ENCODE measurements at places on chromosomes 1 and 21.

DNA sequence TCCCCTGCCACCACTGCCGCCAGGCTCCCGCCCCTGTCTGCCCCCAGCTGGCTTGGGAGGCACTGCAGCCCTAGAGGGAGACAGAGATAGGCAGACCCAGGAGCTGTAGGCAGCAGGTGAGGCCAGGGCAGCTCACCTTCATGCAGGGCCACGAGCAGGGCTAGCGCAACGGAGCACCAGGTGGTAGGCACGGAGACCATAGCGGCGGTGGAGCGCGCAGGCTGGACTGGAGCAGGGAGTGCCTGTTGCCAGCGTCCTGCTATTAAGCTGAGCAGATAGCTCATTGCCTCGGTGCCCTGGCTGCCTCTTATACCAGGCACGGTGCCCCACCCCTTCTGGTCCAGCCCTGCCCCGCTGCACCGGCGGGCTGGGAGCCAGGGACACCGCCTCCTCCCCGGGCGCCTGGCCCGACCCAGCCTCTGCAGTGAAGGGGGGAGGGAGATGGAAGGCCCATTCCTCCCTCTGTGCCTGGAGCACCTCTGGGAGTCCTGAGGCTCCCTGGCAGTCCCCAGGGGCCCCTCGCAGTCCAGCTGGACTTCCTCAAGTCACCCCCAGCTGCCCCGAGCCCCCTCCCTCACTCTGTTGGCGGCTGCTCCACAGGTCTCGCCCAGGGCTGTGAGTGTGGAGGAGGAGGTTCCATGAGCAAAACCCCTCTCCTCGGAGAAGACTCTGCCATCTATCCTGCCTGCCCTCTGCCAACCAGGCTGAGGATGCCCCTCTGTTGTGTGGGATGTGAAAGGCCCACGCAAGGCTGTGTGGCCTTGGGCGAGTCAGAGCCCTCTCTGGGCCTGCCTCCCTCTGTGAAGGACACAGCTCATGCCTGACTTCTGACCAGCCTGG, at the start of gene EDN2:
EDN2 (minus strand) TSS at position 282 of the 840 bp plus-strand sequence; CDS start at position 200, 82 bp downstream.
- peak; percentile 82 for DNase-seq

DNA sequence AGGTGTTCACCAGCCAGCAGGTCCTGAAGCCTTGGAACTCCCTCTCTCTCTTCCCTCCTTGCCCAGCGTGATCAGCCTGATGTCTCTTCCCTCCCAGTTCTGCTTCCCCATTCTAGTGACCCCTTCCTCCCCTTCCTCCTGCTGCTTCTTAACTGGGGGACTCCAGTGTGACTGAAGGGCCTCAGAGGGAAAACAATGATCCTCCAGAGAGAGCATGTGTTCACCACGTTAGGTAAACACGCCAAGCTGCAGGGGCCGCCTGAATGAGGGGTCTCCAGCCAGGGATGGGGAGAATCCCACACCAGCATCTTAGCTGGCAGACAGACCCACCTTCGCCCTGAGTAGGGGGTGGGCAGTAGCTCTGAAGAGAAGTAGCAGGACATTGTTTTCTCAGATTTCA, 124.8 kb downstream of the TMEM53 start:
- DNase-seq: no peak

DNA sequence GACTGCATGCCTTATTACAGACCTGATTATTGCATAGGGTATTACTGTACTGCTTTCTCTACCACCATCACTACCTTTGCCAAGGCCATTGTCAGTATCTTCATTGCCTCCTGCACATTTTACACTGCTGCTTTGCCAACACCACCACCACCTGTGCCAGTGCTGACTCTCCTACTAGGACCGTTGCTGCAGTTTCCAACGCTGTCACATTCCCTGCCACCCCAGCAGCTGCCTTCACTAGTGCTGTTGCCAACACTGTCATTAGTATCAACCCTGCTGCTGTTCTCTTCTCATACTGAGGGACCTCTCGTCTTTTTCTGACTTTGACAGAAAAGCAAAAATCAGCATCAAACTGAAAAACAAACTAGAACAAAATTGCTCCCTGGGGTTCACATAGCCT, 394.9 kb upstream of the B3GALT2 start:
- no peak for DNase-seq

DNA sequence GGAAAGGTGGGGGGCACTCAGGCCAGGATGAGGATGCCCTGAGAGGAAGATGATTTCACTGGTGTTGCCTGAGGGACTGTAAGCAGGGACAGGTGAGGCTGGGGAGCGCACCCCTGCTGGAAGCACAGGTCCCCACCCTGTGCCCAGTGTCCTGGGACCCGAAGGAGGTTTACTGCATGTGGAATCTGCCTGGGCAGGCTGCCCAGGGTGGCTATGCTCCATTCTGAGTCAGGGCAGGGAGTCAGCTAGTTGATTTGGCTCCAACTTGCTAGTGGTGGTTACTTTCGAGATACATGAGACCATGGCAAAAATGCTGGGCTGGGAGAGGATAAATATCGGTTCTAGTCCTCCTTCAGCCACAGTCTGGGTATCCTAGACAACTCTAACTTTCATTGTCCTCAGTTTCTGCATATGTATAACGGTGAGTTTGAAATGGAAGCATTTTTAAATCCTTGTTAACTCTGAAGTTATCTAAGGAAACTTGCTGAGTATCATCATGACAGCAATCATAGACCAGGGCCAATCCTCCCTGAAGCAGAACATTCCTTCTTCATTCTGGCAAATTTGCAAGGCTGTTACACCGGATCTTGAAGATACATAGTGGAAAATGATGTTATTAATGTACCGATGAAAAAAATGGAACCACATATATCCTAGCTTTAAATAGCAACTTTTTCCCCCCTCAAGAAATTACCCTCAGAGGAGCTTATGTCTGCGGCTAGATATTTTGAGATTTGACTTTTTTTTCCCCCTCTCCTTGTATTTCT, 7.7 kb downstream of the TLR5 start:
- DNase-seq: no peak

DNA sequence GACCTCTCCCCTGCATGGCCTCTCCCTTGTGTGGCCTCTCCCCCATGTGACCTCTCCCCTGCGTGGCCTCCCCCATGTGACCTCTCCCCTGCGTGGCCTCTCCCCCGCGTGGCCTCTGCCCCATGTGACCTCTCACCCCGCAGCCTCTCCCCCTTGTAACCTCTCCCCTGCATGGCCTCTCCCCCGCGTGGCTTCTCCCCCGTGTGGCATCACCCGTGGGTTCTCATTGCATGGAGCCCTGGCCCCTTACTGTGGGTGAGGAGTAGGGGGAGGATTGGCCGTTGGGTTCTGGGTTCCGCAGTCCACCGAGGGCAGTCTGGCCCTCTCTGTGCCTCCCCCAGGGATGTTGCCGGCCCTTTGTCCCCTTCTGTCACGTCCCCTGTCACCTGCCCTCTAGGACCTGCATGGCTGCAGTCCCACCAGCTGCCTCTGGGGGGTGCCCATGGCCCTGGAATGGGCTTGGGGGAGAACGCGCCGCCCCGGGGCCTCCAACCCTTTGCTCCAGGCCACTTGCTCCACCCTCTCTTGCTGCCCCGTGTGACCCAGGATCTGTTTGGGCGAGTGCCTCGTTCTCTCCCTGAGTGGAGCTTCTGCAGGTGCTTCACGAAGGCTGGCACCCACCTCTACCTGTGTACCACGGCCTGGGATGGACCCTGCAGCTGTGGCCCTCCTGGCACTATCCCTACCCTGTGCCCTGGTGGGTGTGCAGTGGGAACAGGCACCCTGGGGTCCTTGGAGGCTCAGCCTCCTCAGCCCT, 21.3 kb downstream of the RRP1 start:
- peak; percentile 58 for DNase-seq

GRCh38 chr1:15171271-15171908, 17.8 kb downstream of the TMEM51 start:
- no peak for DNase-seq

GRCh38 chr1:63713627-63714481, 60.0 kb upstream of the ROR1 start:
- DNase-seq: no peak

DNA sequence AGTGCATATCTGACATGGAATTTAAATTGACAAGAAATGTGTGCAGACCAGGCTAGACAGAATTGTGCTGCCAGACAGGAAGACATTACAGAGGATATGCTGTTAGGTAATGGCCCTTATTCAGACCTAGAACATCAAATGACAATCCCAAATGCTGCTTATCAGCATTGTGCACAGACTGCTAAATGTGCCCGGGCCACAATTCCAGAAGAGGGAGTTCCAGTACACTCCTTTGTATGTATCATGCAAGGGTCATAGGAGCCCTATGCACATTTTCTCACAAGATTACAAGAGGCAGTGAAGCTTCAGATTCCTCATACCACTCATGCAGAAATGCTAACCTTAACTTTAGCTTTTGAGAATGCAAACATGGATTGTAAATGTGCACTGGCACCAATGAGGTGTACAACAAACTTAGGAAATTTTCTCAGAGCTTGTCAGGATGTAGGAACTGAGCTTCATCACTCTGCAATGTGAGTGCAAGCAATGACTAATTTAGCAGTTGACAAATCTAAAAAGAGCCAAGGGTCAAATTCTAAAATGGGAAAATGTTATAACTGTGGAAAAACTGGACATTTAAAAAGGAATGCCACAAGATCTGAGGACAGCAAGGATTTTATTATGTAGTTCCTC, 273.5 kb downstream of the COL11A1 start:
- peak; percentile 7 for DNase-seq

DNA sequence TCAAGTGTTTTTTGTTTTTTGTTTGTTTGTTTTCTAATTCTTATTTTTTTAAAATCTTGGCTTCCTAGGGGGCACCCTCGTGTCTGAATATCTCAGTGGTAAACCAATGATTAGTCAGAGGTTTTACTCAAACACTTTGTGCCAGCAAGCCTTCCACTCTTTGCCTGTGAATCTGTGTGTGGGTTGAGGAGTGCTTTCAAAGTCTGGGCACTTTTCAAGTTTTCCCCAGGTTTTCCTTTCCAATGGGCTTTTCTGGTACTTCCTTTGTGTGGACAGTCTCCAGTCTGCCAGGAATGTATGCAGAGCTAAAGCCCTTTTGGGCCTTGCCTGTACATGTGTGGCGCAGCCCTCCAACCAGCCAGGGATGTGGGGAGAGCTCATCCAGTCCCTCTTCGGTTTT, 9.7 kb upstream of the PPIE start:
- DNase-seq: no peak
